ENCODE measurements at places on chromosomes 11 and 22.
A peak's percentile ranks its signal among the peaks of the same experiment; 100 is the strongest.

- no peak for DNase-seq
Measured at GRCh38 chr11:7606496-7606895, 66.8 kb downstream of the CYB5R2 start.

GRCh38 chr22:38267086-38267485, 5.7 kb downstream of the TMEM184B start:
- DNase-seq = no peak

DNA sequence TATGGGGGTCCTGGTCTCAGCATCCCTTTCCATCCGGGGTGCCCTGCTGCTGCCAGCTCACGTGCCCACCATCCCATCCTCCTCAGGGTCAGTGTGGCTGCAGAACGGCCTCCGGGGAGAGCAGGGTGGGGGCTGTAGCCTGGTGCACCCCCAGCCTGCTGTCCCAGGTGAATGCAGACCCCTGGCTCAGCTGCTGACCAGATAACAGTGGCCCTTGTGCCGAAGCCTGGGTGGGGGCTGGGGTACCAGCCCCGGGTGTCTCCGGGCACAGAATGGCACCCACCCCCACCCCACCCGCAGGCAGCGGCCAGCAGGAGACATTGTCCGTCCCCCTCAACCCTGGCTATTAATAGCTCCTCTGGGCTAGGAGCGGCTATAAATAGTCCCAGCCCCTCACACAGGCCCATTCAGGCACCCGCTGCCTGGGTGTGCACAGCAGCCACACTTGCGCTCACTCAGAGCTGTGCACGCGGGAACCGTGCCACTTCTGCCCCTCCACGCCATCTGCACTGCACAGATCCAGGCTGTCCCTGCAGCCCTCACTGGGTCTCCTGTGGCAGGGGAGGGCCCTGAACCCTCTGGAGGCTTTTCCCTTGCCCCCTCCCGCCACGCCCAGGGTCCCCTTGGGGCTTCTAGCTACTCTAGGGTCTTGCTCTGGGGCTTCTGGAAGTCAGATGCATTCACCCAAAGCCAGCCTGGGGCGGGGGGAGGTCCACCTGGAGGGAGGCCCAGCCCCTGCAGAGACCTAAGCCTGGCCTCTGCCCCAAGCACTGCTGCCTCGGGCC, 18.7 kb downstream of the CRELD2 start:
- no peak for DNase-seq

- peak; percentile 62 for DNase-seq
Measured at GRCh38 chr22:37747080-37747714, 50.3 kb downstream of the TRIOBP start.

DNA sequence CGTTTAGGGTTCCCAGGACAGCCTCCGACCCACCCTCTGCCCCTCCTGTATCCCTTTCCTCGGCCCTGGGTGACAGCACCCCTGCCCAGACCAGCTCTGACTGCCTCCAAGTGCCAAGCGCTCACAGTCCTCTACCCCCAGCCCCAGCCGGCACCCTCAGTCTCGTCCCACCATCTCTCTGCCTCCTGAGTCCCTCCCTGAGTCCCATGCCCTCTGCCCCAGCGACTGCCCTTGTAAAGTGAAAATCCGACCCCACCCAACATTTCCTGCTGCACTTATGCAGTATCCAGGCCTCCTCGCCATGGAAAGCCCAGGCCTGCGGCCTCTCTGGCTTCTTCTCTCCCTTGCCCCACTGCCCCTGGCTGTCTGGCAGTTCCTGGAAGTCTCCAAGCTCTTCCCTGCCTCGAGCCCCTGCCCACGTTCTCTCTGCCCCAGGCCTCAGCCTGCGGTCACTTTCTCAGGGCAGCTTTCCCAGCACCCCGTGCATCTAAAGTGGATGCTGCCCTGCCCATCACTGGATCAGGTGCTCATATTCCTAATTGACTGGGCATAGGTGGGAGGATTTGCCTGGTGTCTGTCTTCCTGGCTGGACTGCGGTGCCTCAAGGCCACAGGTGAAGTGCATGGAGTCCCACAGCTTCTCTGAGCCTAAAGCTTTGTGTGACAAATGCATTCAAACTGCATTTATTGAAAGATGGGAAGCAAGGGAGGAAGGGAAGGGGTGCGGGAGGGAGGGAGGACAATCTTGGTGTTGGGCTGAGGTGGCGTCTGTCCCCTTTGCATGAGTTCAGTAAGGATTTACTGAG, 17.7 kb upstream of the IL2RB start:
- no peak for DNase-seq

DNA sequence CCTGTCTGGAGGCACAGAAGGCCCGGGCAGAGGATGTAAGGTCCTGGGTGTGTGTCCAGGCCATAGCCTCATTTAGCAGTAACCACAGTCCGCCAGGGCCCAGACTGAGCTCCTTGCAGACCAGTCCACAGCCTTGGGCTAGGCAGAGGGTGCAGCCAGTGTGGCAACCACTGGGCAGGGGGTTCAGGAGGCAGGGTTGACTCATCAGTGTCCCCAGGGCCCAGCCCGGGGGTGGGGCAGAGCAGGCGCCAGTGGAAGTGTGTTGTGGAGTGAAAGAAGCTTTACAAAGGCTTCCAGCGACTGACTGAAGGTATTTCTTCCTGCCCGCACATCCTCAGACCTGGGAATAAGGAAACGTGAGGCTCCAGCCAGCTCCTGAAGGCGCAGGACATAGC, 27.7 kb upstream of the WNT11 start:
- no peak for DNase-seq

DNA sequence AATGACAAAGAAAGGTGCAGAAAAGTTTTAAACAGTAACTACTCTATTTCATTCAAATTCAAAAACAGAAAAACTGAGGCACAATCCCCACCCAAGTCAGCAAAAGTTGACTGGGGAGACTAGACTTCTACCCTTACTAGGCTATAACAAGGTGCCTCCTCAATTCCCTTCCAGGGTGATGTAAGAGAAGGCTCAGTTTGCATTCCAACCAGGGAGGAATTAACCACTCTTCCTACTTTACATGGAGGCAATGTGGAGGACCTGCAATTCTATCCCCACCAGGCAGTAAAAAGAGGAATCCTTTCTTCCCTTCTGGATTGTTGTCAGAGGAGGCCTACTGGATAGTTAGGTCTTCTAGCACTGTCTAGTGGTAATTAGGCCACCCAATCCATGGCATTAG, 26.1 kb downstream of the TYR start:
- DNase-seq = no peak

DNA sequence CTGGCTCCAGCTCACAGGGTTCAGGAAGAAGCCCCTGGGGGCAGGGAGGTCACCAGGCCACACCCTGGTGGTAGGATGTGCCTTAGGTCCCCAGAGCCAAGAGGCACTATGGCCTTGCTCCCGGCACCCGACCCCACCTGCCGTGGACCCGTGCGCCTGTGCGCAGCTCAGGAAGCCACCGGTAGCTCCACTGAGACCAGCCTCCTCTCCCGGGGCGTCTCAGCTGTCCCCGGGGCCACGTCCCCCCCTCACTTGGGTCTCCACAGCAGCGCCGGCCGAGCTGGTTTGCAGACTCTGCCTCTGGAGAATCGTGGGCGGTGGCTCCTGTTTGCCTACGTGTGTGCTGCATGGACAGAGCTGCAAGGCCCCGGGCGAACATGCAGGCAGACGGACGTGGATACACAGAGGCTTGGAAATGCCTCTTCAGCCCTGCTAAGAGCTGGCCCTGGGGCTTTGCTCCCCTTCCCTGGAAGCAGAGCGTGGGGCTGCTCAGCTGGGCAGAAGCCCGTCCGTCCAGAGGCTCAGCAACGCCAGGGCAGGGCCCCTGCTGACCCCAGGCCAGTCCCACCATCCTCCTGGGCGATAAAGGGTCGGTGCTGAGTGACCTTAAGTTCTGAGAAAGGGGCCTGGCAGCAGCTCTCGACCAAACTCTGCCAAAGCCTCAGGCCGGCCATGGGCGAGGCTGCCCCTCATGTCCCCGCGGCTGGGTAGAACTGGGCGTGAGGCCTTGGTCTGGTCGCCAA, 15.3 kb upstream of the MUC5B start:
- no peak for DNase-seq

DNA sequence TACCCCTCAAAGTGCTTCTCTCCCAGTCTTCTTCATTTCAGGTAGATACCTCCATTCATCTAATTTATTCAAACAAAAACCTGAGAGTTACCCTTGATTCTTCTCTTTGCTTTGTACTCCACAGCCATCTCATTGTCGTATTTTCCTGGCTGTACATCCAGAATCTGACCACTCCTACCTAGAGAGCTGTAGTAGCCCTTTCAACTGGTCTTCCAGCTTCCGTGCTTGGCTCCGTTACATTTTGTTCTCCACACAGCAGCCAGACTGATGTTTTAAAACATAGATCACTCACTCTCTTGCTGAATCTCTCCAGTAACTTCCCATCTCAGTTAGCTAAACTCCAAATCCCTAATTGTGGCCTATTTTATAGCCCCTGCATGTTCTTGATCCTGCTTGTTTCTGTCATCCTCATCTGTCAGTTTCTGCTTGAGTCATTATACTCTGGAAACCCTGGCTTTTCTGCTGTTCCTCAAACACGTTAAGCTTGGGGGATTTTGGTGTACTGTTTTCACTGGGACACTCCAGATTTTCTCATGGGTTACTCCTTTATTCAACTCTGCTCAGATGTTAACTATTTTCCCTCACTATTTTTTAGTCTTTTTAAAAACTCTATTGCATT, 7.4 kb downstream of the SPCS2 start:
- DNase-seq = no peak

DNA sequence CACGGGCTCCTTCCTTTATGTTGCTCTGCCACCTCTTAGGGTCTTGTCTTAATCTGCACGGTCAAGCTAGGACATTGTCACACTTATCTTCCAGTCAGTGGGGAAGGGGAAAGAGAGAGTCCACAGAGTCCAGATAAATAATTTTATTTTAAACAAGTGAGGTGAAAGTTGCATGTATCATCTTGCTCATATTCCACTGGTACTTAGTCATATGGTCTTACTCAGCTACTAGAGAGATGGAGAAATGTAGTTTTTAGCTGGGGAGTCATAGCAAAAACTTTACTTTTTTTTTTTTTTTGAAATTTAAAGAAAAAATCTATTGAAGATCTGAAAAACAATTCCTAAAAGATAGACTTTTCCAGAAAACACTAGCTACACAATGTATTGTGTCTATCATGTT, 29.0 kb downstream of the PDE3B start:
- DNase-seq = no peak

GRCh38 chr22:23278883-23279675, 98.8 kb downstream of the BCR start:
- DNase-seq = no peak

DNA sequence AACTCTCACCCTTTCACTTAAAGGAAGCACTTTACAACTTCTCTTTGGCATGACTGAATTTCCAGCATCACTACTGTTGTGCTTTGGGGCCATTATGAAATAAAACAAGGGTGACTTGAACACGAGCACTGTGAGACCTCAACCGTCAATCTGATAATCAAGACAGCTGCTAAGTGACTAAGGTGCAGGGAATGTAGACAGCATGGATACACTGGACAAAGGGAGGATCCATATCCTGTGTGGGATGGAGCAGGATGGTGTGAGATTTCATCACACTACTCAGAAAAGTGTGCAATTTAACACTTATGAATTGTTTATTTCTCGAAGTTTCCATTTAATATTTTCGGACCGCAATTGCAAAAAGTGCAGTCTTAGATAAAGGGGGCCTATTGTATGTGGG, 16.1 kb upstream of the EXPH5 start:
- peak; percentile 72 for DNase-seq

- no peak for DNase-seq
Measured at GRCh38 chr22:39070186-39070585, 6.9 kb upstream of the APOBEC3G start.

GRCh38 chr11:130653838-130654636, 205.6 kb downstream of the ADAMTS15 start:
- no peak for DNase-seq

DNA sequence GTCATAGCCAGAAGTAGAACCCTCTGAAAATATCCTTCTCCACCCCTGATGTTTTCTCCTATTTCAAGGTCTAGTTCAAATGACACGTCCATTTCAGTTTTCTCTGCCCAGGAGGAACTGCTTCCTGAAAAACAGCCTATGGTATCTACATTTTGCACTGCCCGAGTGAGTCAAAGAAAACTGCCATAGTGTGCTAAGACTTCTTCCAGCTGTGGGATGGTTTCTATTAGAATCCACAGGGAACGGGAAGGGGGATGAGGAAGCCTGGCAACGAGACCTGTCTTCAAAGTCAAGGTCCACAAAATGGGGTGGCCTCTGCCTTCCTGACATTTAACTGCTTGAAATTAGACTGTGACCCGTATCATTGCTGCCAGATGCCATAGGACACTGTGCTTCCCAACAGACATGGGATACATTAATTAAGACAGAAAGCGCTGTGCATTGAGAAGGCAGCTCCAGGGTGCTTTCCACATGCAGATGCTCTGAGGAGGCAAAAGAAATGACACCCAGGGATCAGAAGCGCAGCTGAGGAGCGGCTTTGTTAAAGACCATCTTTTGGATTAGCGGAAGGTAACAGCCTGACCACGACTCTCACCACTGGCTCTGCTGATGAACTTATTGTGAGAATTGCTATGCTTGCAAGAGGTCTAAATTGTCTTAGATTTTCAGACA, 39.4 kb upstream of the NUP50 start:
- DNase-seq = no peak

DNA sequence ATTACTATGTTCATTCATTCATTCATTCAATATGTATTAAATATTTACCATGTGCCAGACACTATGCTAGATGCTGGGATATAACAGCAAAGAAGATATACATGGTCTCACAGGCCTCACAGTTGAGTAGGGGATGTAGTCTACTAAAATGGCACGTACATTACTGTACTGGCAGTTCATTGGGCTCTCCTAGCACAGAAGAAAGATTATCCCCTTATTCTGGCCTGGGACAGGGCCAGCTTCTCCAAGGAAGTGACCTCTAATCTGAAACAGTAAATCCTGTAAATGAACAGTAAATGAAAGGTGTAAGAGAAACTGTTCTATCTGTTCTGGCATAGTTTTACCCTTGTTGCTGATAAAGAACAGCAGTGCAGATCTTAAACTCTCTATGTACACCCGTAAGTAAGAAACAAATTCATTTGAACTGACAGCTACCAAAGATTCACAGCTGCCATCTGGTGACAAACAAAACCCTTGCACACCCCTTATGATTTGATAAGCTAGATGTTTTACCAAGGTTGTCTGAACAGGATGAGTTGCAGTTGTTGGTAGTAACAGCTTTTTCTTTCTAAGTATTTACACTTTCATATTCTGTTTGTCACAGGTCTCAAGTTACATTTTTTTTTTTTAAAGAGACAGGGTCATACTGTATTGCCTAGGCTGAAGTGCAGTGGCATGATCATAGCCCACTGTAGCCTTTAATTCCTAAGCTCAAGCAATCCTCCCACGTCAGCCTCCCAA, 263.1 kb downstream of the TMEM135 start:
- no peak for DNase-seq

DNA sequence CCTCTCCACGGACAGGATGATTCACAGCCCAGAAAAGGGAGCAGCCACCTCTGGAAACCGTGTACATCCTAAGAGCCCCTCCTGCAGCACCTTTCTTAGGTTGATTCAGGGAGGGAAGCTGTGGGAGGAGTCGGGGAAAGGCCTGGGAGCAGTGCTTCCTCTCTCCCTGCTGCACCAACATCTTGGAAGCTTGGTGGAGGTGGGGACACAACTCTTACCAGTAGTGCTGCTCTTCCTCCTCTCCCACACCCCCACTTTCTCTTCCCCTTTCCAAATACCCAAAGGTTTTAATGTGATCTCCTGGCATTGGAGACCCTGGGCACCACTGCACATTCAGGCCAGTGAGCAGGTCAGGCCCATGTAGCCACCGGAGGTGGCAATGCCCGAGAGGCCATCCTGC, 46.4 kb upstream of the HORMAD2 start:
- DNase-seq = no peak

GRCh38 chr11:114166897-114167323, 107.4 kb downstream of the ZBTB16 start:
- peak; percentile 50 for DNase-seq

All from HTR-8/SVneo (cell line).